ENCODE measurements at places on chromosomes 6 and 20.

- no peak for DNase-seq
Measured at GRCh38 chr6:167404385-167405049, 79.6 kb downstream of the TTLL2 start.

DNA sequence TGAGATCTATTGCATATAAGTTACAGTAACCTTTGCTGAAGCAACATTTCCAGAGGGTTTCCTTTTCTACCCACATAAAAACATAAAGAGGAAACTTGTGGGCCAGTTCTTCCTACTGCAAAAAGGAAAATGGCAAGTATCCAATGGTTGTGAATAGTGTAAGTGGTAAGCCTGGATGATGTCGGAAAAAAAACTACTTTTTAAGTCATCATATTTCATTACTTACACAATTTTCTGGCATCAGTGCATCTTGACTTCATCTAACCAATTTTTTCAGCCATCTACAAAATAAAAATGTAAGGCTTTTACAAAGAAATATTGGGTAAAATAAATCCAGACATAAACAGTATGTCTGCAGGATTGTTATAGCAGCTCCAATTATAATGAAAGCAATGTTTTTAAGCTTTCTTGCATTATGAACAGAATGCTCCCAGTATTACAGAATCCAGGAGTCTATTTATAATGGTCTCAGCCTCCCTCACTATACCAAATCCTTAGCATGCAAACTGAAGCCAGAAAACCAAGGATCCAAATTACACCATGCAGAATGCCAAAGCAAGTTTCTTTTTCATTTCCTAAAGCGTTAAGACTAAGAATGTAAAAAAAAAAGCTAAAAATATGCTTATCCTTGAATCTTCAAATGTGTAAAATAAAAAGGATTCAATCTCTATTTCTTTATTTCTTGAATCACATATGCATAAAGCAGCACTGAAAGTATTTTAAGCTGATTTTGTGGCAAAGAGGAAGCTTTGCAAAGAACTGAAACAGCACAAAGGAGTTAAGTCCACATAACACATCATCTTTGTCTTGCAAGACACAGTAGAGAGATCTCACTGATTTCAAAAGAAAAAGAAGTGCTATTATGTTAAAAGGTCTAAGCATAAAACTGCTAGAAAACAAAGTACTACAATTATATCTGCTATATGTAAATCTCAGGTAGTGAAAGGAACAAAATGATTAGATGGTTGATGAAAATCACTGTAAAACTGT, 126.8 kb upstream of the HMGCLL1 start:
- DNase-seq: no peak

- DNase-seq: no peak
Measured at GRCh38 chr6:2038092-2038491, 207.3 kb downstream of the GMDS start.

DNA sequence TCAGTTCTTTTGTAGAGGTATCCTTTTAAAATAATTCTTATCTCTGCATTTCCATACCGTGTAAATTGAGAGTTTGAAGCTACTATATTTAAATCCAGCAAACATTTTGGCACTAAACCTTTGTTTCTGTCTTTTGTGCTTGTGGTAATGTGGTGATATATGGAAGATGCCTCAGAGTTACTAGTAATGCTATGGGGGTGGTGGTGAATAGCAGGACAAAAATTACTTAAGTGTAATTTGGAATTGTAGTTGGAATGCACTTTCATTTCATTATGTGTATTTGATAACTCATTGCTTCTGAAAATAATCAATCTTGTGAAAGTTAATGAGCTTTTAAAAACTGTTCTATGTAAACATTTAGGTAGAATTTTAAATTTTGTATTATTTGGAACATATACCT, 404.5 kb downstream of the PHF3 start:
- DNase-seq: no peak

- DNase-seq: no peak
Measured at GRCh38 chr20:60060593-60060992, 102.4 kb downstream of the CDH26 start.

GRCh38 chr6:48567016-48567415, 456.0 kb upstream of the PTCHD4 start:
- no peak for DNase-seq

DNA sequence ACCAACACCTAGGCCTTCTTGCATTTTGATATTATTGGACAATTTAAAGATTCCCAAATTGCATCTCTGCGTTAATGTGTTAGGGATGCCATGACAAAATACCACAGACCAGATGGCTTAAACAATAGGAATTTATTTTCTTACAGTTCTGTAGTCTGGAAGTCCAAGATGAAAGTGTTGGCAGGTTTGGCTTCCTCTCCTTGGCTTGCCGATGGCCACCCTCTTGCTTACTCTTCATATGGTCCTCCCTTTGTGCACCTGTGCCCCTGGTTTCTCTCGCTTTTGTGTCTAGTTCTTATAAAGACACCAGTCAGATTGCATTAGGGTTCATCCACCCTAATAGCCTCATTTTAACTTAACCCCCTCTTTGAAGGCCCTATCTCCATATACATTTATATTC, 842.4 kb upstream of the FLRT3 start:
- DNase-seq: no peak

DNA sequence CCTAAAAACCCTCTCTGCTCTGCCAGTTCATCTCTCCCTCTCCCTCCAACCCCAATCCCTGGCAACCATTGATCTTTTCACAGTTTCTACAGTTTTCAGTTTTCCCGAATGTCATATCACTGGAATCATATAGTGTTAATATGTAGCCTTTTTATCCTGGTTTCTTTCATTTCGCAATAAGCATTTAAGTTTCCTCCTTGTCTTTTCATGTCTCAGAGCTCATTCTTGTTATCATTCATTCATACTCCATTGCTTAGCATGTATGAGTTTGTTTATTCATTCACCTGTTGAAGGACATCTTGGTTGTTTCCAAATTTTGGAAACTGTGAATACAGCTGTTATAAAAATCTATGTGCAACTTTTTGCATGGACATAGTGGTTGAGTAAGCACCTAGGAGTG, 5.5 kb upstream of the PCMTD2 start:
- no peak for DNase-seq

DNA sequence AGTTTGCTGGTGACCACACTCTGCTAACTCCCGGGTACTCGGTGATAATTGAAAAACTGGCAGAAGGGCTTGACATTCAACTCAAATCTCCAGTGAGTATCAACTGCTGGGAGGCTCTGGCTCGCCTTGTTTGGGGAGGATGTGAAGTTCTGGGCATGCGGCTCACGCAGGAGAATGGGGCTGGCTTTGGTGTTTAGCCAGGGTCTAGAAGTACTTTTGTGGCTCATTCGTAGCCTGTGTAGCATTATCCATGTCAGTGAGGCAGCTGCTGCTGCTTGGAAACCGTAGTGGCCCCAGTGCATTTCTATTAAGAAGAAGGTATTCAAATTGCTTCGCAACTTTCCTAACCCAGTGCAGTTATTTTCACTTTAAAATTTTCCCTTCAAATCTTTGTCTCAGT, 52.2 kb downstream of the KDM1B start:
- no peak for DNase-seq

- DNase-seq: peak; percentile 45
Measured at GRCh38 chr6:167079853-167080297, 43.0 kb upstream of the CCR6 start.

DNA sequence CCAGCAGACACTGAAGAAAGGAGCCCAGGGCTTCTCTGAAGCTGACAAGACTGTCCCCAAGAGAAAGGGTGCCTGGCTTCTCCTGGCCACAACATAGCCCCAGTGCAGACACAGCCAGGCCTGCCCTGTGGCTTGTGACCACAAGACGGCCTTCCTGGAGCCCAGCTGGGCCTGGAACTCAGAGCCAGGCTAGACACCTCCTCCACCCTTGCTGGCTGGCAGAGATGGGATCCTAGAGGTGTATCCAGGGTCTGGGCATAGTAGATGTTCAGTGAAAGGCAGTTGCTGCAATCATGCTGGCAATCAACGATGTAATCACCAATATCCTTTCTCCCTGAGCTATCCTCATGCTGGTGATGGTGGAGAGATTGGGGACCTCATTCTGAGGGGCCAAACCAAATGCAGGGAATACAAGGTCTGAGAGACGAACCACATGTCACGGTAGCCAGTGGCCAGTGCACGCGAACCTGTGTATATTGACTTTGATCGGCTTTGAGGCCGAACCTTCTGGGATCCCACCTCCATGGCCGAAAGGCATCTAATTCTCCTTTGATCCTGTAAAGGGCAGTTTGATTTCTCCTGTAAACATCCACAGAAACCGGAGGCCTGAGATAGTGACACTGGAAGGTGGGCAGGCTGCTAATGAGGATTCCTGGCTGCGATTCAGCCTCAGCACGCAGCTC, 115.2 kb downstream of the PSMB1 start:
- no peak for DNase-seq

DNA sequence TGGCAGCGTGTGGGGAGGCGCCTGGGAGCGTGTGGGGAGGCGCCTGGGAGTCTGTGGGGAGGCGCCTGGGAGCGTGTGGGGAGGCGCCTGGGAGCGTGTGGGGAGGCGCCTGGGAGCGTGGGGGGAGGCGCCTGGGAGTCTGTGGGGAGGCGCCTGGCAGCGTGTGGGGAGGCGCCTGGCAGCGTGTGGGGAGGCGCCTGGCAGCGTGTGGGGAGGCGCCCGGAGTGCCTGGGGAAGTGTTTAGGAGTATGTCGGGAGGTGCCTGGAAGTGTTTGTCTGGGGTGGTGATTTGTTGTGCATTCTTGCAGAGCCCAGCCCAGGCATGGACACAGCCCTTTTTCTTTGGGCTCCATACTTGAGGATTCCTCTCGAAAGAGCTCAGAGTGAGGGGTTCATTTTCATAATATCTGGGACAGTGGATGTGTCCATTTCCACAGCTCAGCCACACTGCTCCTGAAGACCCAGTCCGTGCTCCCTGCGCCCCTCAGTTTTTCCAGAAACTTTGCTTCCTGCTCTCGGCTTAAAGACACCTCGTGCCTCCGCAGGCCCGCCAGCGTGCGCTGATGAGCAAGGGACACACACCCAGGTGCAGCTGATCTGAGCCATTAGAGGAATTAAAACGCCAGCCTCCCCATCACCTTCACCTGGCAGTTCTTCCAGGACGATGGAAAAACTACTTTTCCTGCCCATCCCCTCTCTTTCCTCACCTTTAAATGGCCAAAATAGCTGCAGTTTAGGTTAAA, 172.2 kb upstream of the THBS2 start:
- DNase-seq: no peak

GRCh38 chr20:2729791-2730190, 37.2 kb downstream of the EBF4 start:
- DNase-seq: no peak

DNA sequence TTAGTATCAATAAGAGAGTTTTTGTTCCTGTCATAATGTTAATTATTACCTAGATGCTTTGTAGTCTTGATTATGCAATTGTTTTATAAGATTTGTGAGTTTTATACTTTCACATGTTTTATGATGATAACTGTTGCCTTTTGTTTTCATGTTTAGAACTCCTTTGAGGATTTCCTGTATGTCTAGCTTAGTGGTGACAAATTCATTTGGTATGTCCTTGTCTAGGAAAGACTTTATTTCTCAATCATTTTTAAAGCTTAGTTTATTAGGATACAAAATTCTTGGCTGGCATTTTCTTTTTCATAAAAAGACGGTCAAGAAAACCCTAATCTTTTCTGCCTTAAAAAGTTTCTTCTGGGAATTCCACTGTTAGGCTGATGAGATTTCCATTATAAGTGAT, 849.9 kb upstream of the EYS start:
- DNase-seq: no peak

- no peak for DNase-seq
Measured at GRCh38 chr6:107344981-107345380, 114.4 kb downstream of the PDSS2 start.

- DNase-seq: no peak
Measured at GRCh38 chr6:37994223-37994622, 174.7 kb downstream of the ZFAND3 start.

- DNase-seq: no peak
Measured at GRCh38 chr6:21987501-21987957, 309.3 kb downstream of the PRL start.

All from CD8-positive, alpha-beta memory T cell (primary cell).